ENCODE measurements at places on chromosomes 4 and X.

DNA sequence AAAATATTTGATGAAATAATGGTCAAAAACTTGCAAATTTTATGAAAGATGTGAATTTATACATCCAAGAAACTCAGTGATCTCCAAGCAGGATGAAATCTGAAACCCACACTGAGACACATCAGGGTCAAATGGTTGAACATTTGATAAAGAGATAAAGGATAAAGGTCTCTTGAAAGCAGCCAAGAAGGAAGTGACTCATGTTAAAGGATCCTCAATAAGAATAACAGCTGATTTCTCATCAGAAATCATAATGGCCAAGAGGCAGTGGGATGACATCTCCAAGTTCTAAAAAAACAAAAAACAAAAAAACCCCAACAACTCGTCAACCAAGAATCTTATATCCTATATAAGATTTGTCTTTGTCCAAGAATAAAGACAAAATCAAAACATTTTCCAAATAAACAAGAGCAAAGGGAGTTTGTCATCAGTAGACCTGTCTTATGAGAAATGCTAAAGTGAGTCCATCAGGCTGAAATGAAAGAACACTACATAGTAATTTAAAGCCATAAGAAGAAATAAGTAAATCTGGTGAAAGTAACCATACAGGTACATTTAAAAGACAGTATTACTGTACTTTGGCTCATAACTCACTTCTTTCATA lies 121.7 kb downstream of the PDS5A start:
- no peak for DNase-seq

- no peak for DNase-seq
Observed at GRCh38 chrX:80207327-80207726, 192.8 kb downstream of the TBX22 start.

DNA sequence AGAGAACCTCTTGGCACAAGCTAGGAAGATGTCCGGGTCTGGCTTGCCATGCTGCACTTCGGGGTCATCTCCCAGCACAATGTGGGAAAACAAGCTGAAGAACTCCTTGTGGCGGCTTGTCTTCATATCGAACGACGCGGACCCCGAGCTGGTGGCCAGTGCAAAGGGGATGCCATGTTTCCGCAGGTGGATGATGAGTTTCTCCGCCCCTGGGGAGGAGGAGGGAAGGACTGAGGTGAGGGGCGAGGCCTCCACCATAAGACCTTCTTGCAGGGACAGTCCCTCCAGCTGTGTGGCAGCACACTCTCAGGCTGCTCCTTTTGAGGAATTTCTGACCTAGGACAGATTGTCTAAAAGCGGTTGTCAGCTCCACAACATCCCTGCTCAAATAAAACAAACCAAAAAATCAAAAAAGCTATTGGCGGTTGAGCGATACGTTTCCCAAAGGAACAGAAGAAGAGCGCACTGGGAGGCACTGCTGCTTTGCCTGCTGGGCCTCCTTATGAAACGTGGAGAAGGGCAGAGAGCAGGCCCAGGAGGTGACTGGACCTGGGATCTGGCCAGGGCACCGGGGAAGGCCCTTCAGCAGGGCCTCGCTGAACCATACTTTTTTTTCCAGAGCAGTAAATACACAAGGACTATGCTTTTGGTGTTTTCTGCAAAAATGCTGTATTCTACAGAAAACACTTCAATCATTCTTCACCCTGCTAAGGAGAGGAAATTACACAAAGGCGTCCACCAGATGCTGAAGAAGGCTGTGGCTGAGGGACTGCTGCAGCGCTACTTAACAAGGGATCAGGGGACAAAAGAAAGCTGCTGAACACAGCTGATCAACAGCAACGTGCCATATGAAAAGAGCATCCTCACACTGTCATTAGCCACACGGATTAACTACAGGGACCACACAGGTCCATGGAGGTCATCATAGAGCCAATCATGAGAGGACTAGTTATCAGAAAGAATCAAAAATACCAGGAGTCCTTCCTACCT lies 70.0 kb upstream of the STS start:
- DNase-seq = no peak

DNA sequence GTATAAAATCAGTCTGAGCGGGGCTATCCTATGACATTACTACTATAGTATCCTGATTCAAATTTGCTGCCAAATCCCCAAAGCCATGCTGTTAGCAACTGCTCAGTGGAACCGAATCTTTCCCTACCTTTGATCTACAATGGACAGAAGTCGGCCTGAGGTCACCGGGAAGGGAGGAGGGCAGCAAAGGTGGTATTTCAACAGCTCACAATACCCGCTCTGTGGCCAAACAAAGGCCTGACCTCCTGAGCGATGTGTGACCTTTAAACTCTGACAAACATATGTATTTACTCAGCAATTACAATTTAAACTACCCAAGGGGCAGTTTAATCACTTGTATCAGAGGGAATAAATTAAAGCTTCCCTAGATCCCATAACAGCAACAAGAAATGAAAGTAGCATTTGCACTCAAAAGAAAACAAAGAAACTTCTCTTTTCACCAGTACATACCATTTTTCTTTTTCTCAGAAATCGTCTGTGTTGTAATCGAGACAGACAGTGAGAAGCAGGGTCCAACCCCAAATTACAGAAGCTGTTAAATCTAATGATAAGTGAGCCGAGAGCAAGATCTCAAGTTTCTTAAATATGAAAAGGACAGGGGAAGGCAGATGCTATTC lies 11.6 kb upstream of the TMEM128 start:
- no peak for DNase-seq

DNA sequence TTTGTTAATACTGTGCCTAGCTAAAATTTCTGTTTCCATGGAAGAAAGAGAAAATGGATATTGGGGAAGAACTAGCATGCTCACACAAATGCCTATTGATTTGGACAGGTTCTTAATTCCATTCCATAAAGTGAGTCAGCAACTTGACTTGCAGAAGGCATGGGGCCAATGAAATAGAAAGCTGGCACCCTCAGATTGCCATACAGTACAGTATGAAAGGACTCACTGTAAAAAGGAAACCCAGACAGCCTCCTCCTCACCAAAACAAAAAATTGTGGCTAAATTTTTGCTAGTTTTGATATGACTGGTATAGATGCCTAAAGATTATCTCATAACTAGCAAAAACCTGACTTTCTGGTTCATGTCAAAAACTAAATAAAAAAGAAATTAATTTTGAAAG lies 11.2 kb upstream of the TAB3 start:
- DNase-seq = no peak

DNA sequence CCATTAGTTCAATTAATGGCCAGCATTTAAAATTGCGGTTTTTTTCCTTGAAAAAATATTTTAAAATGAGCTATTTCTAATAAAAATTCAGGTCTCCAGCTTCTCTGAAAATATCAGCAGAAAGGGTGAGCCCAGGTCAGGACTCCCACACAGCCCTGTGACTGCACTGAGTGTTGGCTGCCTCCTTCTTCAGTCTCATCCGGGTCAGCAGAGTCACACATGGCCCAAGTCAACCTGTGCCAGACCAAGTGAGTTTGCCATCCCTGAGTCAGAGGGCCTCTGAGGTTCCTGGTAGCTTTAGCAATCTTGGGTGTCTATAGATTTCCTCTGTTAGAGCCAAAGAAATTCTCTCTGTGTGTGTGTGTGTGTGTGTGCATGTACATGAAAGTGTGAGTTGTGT lies 22.1 kb upstream of the MSX1 start:
- no peak for DNase-seq

DNA sequence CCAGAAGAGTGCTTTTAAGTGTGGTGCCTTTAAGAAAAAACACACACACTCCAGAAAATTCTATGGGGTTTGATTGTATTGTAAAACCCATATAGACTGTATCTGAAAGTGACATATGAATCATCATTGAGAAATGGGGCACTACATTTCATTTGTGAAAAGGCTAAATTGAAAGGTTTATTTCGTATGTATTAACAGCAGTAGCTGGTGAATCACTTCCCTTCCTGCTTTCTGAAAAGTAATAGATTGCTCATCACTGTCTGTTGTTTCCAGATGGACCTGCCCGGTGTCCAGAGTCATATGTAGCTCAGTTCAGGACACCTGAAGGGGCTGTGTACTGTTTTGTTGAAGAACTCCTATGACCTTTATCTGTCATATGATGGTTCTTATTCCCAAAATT lies 28.1 kb upstream of the HPRT1 start:
- no peak for DNase-seq
